ENCODE measurements at places on chromosomes 6 and 20. TPM values are rescaled to one million over a fixed set of nuclear protein-coding genes. Genes with fewer than 3 reads are reported as not detected.
A peak's percentile ranks its signal among the peaks of the same experiment; 100 is the strongest.

GRCh38 chr6:84220809-84221409 lies 6.5 kb downstream of the CEP162 start:
- DNase-seq, result no peak

GNL1 gene
- total RNA-seq, result 121 TPM

- DNase-seq, result no peak
Observed at GRCh38 chr6:90485635-90486277, 101.1 kb downstream of the MAP3K7 start.

MRPS18B gene
- total RNA-seq, result 132 TPM

DNA sequence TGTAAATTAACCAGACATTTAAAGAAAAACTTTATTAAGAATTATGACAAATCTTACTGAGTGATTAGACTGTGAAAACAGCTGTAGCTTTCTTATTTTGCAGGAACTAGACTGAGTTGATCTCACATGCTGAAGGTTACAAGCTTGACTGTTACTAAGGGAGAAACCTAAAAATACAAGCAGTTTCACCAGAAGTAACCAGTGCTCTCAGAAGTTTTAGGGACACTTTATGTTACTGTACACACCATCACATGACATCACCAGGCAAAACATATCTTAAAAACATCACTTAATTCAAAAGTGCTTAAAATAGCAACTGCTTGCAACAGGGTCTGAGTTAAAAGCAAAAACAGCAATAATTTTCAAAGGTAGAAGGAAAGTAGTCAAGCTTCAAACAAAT lies 5.4 kb downstream of the FBXO30 start:
- DNase-seq, result no peak

GRCh38 chr6:10101551-10102252 lies 313.2 kb downstream of the TFAP2A start:
- DNase-seq, result no peak

DNA sequence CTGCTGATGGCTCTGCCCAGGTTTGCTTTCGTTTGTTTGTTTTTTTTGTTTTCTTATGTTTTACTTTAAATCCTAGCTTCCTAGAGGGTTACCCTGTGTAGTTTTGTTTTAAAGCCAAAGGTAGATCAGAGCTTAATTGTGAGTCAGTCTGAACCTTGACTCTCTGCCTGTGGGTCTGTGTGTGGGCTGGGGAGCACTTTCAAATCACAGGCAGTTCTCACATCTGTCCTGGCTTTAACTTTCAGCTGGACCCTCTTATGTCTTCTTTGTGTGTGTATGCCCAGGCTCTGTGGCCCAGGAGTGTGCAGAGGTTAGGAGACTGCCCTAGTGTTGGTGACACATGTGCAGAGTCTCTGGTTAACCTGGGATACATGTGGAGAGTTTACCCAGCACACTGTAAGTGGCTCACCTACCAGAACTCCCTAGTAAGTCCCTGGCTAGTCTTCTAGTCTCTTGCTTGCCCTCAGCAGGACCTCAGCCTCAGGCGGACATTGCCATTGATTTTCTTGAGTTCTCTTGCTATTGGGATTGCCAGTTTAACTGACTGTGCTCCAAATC lies 19.0 kb downstream of the HIVEP1 start:
- DNase-seq, result no peak

GPR31 gene
- not detected for total RNA-seq

DDO gene
- not detected for total RNA-seq

ARMH2 gene
- not detected for total RNA-seq

DNA sequence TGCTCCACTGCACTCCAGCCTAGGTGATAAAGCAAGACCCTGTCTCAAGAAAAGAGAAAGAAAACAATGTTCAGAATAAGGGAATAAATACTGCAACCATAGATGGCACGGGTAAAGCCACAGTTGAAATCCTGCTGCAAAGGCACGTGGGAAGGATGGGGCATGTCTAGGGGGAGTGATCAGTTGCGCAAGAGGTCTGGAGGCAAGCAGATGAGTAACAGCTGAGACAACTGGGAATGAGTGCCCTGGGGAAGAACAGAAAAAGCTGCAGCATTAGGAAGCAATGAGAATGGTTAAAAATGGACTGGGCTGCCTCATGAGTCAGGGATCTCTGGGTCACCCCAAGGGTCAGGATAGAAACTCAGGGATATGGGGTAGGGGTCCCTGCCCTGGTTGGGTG lies 96.3 kb downstream of the GMPR start:
- DNase-seq, result no peak

DNA sequence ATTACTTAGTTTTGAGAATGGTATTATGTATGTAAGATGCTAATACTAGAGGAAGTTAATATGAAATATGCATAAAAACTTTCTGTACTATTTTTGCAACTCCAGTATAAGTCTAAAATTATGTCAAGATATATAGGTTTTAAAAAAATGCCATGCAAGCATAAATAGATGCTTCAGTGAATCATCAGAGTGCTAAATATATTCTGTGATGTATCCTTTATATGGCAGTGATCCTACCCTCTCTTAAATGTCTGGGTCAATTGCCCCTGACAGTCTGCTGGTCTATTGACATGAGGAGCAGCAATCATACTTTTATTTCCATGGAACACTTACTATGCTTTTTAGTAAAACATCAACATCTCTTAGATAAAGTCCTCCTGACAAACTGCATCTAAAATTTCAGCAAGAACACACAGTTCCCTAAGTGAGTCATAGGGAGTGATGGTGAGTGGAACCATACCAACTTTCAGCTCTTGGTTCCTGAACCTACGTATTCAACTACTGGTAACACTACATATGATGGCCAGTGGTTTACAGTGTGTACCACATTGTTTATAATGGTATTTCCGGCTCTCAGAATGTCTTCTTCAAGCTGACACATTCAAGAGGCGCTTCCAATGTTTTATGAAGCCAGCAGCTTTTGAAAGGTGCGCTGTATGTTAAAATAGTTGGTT lies 928.7 kb upstream of the GJE1 start:
- no peak for DNase-seq

DNA sequence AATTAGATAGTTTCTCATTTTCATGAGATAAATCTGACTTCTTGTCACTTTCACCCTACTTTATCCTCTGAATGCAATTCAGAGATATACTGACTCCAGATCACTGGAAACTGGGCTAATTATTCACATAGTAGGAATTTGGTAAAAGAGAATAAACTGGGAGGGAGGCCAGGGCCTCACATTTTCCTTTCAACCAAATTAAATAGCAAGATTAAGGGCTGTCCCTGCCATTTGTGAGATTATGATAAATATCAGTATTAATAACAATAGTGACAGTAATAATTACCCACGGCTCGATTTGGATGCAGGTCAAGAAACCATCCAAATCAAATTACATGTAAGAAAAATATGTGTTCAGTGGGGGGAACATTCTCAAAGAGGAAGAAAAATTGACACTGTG lies 140.5 kb downstream of the CD83 start:
- no peak for DNase-seq

- DNase-seq, result no peak
Observed at GRCh38 chr6:101534386-101534785, 140.9 kb downstream of the GRIK2 start.

LY6G5C gene
- total RNA-seq, result 2.3 TPM

- no peak for DNase-seq
Observed at GRCh38 chr6:118292558-118292957, 255.5 kb upstream of the PLN start.

DNA sequence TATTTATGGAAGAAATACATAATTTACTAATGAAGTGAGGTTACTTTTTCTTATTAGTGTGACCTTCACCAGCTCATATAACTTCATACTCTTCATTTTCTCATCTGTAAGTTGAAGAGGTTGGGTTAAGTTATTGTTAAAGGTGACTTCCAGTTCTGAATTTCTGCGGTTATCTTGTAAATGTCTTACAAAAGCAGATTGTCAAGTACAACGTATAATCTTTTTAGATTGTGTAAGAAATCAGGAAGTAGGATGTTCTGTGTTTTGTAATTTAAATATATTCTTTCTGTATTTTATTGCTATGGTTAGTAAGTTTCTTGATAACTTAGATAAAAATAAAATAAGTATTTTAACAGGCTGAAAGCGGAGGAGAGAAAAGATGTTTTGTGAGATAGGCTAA lies 12.0 kb downstream of the WTAP start:
- no peak for DNase-seq

GRCh38 chr20:59537991-59538390 lies 66.3 kb upstream of the PHACTR3 start:
- no peak for DNase-seq

- no peak for DNase-seq
Observed at GRCh38 chr6:80250391-80250997, 144.0 kb downstream of the BCKDHB start.

DNA sequence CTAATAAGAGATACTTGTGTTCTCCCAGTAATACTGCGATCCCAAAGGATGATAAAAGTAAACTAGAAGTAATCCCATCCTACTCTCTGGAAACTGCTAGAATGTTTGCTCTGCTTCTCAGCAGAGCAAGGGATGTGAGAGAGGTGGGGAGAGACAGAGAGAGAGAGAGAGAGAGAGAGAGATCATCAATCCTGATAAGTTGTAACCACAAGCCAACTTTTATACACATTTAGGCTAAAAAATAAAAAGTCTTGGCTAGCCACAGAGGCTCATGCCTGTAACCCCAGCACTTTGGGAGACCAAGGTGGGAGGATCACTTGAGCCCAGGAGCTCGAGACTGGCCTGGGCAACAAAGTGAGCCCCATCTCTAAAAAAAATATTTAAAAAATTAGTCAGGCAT lies 16.0 kb upstream of the TRIM38 start:
- DNase-seq, result no peak

DNA sequence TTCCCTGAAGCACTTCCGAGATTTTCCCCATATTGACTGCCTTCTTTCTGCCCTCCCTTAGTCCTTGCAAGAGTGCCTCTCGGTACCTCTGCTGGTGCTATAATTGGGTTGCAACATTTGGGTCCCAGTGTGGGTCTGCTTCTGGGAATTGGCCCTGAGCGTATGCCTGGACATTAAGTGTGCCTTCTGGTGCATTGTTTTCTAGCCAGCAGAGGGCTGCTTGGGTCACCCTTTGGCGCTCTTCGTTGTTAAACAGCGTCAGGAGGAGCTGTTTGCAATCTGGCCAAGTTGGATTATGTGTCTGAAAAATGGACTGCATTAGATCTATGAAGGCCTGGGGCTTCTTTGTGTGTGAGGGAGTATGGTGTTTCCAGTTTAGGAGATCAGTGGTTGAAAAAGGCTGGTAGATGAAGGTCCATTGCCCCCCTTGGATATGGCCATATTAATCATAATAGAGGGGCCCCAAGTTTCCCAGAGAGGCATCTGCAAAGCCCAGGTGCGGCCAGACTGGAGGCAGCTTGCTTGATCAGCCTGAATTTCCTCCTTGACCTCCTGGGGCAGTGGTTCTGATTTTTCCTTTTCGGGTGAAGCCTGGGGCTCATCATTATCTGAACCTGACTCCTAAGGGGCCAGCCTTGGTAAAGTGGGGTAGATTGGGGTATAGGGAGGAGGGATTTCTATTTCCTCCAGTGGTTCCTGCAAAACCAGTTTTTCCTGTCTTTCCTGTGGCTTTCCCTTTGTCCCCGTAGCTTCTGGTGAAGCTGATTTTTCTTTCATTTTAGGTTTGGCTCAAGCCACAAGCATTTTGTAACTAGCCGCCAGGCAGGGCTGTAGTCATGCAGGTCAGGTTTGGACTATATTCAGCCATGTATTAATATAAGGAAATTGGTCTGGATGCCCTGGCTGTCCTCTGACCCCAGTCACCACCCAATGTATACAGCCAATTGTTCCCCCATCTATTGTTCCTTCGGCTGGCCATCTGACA lies 85.4 kb upstream of the GPR6 start:
- no peak for DNase-seq

DNA sequence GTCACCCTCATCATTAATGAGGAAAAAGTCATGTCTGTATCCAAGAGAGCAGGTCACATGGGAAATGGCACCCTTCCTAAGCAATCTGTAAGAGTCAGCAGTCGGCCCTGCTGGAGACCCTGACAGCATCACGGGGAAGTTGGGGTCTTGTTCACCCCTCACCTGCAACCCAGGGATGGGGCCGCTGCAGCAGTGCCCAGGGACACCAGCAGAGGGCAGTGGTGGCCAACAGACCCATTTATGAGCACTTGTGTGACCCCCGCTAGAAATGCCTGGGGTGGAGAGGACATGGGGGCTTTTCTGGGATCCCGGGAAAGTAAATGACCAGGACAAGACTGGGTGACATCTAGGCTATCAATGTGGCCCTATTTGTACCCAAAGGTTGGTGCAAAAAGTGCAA lies 35.9 kb downstream of the ANKRD60 start:
- peak; percentile 52 for DNase-seq

DNA sequence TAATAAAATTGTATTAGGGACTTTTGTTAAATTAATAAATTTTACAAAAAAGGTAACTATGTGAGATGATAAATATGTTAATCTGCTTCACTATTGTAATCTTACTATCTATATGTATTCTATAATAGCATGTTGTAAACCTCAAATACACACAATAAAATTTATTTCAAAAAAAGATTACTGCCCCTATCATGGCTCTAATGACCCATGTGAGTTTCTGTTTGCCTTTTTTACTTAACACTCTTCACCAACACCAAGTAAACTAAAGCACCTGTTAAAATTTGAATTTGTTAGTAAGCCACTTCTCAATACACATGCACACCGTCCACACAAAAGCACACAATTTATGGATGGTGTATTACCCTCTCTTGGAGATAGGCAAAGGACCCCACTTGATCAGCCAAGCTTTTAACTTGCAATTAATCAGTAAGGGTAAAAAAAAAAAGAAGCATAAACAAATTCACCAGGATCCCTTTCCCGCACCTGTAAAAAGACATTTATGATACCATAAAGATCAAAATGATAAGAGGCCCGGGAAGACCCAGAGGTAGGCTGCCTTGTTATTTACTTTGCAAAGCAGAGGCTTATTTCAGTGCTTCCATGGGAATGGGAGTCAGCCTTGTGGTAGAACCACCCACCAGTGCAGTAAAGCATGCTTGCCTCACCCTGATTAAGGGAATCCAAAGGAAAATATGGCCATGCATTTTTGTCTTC lies 28.6 kb upstream of the PKHD1 start:
- no peak for DNase-seq

NR2E1 gene
- total RNA-seq, result not detected

GPX5 gene
- total RNA-seq, result not detected

DNA sequence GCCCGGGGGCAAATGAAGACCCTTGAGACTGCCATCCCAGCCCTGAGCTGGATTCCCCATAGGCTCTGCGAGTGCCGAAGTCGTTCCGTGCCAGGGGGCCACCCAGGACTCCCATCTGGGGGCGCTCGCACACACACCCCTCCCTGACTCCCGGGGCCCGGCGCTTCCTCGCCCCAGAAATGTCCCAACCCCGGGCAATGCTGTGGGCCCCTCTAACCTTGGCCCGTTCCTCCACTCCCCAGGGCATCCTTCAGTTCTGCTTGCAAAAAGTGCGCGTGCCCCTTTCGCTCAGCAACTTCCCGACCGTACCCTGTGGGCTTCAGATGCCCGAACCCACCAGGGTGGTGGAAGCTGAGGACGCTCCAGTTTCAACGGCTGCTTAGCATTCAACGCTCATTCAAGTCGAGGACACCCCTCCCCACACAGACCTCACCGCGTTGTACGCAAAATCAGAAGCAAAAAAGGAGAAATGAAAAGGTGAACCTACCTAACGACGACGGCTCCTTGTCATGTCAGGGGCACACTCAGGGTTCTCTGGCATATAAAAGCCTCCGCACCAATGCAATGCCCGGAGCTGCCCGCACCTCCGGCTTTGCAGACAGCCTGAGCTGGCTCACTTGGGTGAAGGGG lies 25.3 kb downstream of the RIPOR2 start:
- DNase-seq, result peak; percentile 50

TSBP1 gene
- total RNA-seq, result not detected

BPI gene
- total RNA-seq, result not detected

Data from activated T-cell treated with anti-CD3 and anti-CD28 coated beads, Interleukin-2, amount 50 U/mL, for 72 hours (primary cell).